ENCODE measurements at places on chromosomes 1 and 21.
A peak's percentile ranks its signal among the peaks of the same experiment; 100 is the strongest.

- peak; percentile 45 for DNase-seq
These were observed 53.8 kb upstream of the MROH9 start for GRCh38 chr1:170881268-170882265.

GRCh38 chr1:164774819-164775654 is 216.1 kb downstream of the PBX1 start:
- peak; percentile 57 for DNase-seq

DNA sequence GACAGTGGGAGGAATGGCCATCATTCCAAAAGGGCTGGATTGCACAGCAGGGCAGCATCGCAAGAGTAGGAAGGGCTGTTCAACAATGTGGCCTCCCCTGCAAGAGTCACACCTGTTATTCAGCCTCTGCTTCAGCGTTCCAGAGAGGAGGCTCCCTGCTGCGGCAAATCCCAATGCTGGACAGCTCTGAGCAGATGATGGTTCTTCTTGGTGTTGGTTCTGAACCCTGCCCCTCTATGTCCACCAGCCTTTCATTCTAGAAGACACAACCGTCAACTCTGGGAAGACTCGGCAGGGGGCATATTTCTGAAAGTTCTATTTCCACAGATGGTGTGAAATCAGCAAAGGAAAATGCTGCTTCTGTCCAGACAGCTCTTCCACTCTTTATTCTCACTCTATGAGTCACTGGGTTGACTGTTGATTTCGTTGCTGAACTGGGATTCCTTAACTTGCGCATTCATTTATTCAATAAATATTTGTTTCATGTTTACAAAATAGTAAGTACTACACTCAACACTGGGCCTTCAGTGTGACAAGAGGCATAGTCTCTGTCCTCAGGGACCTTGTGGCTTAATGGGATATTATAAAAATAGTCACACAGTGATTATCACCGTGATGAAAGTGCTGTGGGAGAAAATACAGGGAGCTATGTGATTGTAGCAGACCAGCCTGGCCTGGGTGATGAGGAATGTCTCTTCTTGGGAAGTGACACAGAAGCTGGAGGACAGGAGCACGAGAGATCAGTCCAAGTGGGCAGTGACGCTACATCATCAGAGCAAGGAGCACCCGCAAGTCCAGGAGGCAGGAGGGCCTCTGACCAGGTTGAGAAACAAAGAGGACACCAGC is 260.3 kb downstream of the SIPA1L2 start:
- DNase-seq: no peak

DNA sequence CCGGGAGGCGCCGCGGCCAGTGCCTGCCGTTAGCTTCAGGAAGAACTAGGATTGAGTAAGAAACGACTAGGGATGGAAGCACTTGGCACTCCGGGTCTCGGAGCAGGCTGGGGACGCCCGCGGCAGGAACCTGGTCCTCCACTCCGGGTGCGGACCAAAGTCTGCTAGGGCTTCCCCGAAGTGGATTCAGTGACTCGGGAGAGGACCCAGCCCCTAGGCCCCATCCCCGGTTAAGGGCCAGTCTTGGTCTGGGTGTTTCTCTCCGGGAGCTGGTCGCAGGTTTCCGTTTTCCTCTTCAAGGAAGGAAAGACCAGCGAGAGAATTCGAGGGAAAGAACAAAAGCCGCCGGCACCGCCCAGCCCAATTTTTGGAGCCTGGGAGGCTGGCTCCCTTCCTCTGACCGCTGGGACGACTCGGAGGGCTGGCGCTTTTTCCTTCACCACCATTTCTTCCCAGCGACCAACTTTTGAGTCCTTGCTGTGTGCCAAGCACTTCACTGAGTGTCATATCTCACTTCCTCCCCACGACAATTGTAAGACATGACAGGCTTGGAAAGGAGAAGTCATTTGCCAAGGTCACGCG is 16.8 kb upstream of the STMN1 start:
- DNase-seq: peak; percentile 34

GRCh38 chr1:64223329-64224151 is 20.1 kb downstream of the UBE2U start:
- no peak for DNase-seq

GRCh38 chr1:12057382-12057781 is 5.7 kb upstream of the TNFRSF8 start:
- no peak for DNase-seq

DNA sequence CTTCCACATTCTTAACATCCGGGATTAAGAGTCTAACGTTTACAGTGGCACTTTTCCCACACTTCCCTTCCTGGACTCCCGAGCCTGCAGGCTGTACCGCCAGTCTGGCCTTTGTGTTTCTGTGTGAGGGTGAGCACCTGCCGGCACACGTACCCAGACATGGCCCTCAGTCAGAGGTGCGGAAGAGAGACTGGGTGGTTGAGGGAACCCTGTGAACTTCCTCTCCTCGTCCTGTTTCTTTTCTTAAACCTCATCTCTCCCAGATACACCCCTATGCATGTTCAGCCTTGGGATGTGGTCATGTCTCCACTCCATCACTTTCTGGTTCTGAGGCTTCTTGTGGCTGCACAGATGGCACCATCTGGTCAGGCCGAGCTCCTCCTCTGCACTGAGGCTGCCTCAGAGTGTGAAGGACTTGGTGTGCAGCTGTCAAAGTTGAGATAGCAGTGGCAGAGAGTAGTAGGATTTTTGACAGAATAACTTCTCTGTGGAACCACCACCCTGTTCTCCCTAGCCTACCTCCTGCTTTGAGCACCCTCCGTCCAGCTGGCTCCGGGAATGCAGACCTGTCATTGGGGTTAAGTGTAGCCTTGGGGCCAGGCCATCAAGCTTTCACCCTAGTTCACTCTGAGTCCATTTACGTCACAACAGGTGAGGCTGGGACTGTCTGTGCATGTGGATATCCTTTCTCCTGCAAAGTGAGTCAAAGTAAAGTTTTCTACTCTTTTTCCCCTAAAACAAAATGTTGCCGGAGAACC is 31.4 kb downstream of the VASH2 start:
- DNase-seq: peak; percentile 44

GRCh38 chr21:42818328-42818749 is 61.0 kb downstream of the WDR4 start:
- no peak for DNase-seq

DNA sequence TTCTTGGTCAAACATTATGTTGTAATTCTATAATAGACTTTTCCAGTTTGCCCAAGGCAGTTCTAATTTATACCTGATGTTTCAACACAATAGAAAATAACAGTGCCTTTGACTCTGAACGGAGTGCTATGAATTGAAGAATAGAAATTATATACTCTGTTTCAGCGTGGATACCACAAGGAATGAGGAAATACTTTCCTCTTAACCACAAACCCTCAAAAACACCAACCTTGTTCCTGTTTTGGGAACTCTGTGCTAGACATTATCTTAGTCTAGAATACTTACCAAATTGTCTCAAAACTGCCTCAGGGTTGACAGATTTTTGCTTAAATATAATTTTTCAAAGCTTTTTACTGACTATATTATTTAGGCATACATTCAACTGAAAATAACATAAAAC is 1629.3 kb downstream of the MRPL39 start:
- DNase-seq: no peak

- no peak for DNase-seq
These were observed 146.9 kb downstream of the RWDD3 start for GRCh38 chr1:95380909-95381308.

GRCh38 chr1:167454894-167455785 is 63.2 kb downstream of the CD247 start:
- DNase-seq: peak; percentile 52

GRCh38 chr1:152933196-152933595 is 13.8 kb upstream of the SPRR5 start:
- no peak for DNase-seq

DNA sequence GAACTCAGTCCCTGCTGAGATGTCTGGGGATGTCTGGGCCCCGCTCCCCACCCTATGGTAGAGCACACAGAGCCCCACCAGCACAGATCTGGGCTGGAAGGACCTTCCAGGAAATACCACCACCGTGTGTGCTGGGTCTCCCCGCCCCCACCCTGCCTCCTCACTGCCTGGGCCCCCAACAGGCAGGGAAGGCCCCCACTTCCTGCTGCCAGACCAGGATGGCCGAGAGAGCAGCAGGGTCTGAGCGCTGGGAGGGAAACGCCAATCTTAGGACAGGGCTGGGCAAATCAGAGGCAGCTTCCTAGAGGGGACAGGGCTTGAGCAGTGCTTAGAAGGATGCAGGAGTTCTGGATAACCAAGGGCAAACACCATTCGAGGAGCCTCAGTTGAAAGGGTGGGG is 11.9 kb downstream of the ADGRB2 start:
- DNase-seq: no peak

GRCh38 chr1:60994369-60994768 is 88.0 kb upstream of the NFIA start:
- DNase-seq: no peak

DNA sequence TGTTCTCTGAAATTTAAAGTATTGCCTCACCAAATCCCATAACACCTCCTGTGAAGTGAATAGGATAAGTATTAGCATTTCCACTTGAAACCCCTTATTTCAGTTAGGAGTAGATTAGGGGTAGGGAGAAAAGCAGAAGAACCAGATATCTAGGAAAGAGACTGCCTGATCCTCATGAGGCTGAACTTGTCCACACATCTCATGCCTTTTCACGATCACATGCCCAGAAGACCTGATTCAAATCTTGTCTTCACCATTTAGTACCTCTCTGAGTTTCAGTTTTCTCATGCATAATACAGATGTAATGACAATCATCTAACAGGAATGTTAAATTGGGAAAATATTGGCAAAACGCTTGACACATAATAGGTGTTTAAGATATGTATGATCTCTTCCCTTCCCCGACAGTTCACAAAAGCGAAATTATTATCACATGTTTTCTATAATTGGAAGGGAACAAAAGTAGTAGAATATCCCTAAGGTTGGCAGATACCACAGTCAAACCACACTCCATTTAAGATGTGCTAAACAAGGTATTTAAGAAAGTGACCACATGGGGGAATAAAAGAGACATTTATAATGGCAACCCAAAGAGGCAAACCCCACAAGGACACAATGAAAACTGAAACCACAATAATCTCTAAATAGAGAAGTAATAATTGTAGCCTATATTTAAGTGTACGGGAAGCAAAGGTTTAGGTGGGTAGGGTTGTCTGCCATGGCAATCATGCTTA is 25.2 kb downstream of the GFI1 start:
- no peak for DNase-seq

DNA sequence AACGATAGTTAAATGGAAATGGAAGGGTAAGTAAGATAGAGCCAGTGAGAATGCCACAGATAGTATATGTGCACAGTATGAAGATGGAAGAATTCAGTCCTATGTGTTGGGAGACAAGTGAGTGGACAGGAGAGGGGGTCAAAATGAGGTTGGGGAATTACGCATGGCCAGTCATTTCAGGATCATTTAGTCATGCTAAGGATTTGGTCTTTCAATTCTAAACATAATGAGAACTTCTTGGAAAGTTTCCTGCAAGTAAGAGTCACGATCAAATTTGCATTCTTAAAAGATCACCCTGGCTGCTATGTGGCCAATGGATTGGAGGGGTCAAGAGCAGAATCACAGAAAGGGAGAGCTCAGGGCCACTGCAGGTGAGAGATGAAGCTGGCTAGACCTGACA is 64.0 kb upstream of the KCNK2 start:
- no peak for DNase-seq

GRCh38 chr1:97138515-97139032 is 417.0 kb downstream of the PTBP2 start:
- no peak for DNase-seq

- DNase-seq: no peak
These were observed 166.8 kb upstream of the IVNS1ABP start for GRCh38 chr1:185483664-185484450.

DNA sequence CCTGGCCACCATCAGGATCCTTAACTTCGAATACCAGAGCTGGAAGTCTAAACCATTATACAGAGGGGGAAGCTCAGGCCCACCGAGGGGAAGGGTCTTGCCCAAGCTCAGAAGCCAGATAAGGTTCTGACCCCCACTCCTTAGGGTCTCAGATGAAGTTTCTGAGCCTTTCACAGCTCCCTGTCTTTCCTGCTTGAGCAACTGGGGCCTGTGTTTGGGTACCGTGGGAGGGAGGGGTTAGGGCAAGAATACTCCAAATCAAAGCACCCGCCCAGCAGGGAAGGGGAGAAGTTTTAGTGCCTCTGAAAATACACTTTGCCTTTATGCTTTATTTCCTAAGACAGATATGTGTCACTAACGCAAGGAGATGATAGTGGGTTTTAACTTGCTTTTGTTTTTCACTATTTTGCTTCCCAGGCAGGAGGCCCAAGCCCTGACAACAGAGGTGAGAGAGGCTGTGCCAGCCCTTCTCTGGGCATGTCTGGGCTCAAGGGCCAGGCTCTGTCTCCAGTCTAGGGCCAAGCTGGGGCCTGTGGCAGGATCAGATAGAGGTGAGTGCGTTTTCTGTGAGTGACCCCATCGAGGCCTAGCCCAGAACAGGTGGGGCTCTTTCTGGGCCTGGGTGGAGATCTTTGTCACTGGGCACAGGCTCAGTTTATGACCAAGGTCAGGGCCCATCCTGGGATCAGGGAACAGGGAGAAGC is 20.5 kb upstream of the TENT5B start:
- no peak for DNase-seq

- DNase-seq: no peak
These were observed 514 bp downstream of the FAM43B start for GRCh38 chr1:20552728-20553445.

- DNase-seq: no peak
These were observed 100.5 kb downstream of the NPHP4 start for GRCh38 chr1:5891736-5892135.

GRCh38 chr1:1839311-1839965 is 51.4 kb downstream of the GNB1 start:
- DNase-seq: no peak
